ENCODE measurements at places on chromosomes 3 and 15.

GRCh38 chr15:25070353-25070963 lies 115.7 kb downstream of the SNRPN start:
- DNase-seq = no peak

DNA sequence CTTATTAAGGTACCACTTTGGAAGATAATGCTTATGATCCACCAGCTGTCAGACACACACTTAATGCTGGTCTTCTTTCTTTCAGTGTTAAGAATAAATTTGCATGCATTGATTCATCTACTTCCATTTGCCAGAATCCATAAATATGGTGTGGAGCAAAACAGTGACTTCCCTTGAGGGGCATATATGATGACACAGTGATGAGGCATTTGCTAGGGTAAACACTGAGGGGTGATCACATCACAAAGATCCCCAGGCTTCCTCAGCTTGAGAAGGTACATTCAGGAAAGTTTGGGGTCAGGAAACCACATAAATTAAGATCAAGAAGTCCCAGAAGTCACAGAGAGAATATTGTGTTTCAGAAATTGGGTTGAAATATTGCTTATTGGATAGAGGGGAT lies 9.9 kb upstream of the ZBED2 start:
- DNase-seq = no peak

- DNase-seq = no peak
Observed at GRCh38 chr15:98009971-98010370, 49.5 kb downstream of the ARRDC4 start.

GRCh38 chr3:45592830-45593707 lies 1.5 kb upstream of the LIMD1 start:
- DNase-seq = no peak

- DNase-seq = no peak
Observed at GRCh38 chr15:42032376-42033213, 11.8 kb upstream of the PLA2G4E start.

DNA sequence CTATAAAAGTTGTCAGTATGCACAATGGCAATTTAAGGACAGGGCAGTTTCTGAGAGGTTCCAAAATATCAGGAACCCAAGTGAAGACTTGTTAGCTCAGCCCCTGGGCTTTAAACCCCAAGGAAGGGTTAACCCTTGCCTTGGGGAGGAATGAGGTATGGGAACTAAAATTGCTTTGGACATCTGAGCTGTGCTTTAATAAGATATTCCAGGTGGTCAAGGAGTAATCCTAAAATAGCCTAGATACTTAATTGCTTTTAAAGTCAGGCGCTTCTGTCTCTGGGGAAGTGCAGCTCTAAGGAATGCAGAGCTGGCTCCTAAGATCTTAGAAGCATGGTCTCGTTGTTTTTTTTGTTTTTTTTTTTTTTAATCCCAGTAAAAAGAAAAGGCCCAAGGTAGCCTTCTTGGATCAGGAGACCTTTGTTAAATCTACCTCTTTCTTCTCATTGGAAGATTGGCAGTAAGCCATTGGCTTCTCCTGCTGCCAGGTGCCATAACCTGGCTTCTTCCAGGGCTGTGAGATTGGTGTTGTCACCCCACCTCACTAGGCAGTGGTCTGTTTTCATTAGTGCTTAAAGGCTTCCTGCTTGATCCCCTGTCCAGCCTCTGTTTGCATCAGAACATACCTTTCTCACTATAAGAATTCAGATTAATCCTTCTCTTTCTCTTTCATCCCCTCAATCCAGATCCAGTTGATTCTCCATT lies 24.5 kb downstream of the ARID3B start:
- DNase-seq = no peak

- no peak for DNase-seq
Observed at GRCh38 chr15:57286446-57287122, 89.7 kb upstream of the CGNL1 start.
